M059J (cell line): ENCODE measurements at places on chromosomes 6 and 20. TPM values are rescaled to one million over a fixed set of nuclear protein-coding genes. Genes with fewer than 3 reads are reported as not detected.

GRCh38 chr6:155256122-155256795, 7.6 kb upstream of the CLDN20 start:
- DNase-seq: no peak

- DNase-seq: no peak
These were observed 602.3 kb upstream of the MMS22L start for GRCh38 chr6:97885325-97885724.

GRCh38 chr6:11947063-11947462, 65.0 kb upstream of the HIVEP1 start:
- DNase-seq: no peak

DNA sequence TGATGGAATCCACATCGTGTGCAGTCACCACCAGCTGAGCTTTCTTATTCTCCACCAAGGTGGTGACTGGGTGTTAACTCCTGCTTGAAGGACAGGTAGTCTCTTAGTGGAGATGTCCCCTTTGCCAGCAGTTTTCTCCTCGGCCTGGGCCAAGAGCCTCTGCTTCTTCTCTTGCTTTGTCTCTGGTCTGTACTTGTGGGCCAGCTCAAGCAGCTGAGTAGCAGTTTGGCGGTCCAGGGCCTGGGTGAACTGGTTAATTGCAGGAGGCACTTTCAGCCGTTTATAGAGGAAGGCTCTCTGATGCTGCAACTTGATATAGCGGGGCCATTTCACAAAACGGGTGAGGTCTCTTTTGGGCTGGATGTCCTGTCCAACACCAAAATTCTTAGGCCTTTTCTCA, 76.0 kb upstream of the NNAT start:
- DNase-seq: no peak

GRCh38 chr6:71414486-71414885, 125.9 kb downstream of the OGFRL1 start:
- no peak for DNase-seq

DNA sequence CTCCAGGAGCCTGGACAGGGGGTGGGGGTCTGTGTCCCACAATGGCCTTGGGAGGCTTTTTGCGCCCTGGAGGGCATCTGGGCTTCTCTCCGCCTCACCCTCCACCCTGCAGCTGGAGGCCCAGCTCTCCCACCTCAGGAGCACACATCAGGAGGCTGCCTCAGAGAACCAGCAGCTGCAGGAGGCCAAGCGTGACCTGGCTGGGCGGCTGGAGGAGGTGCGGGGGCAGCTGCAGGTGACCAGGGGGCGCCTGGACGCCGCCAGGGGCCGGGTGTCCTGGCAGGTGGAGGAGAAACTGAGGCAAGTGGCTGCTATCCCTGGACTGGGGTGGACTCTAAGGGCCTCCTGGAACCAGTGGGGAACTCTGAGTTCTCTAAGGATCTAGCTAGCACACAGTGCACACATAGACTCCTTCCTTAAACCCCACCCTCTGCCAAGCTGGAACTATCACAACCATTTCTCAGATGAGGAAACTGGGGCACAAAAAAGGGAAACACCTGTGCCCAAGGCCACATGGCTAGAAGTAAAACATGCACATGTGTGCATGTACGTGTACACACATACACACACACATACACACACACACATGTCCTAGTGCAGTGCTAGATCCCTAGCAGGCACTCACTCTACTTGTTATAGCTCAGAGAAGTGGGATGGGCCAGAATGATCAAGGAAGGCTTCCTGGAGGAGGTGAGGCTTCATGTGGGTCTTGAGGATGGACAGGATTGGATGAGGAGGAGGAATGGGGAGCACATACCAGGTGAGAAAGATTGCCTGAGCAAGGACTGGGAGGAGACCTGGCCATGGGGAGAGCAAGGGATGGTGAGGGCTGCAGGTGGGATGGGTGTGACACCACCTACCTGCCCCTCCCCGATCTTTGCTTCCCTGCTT, 22.9 kb downstream of the RAB44 start:
- no peak for DNase-seq

The KIF6 gene
- 0.49 and 2.7 TPM in 2 replicates for total RNA-seq

The DNAH8 gene
- total RNA-seq: not detected in 2 replicates

The SPEF1 gene
- total RNA-seq: 0.27 and 0.34 TPM in 2 replicates

The COL20A1 gene
- total RNA-seq: not detected in 2 replicates
